NCI-H1048 (cell line): ENCODE measurements at places on chromosomes 1 and 21.

- no peak for DNase-seq
Measured at GRCh38 chr1:1540818-1541628, 599 bp upstream of the TMEM240 start.

GRCh38 chr21:17105932-17106331, 406.9 kb upstream of the CXADR start:
- no peak for DNase-seq

DNA sequence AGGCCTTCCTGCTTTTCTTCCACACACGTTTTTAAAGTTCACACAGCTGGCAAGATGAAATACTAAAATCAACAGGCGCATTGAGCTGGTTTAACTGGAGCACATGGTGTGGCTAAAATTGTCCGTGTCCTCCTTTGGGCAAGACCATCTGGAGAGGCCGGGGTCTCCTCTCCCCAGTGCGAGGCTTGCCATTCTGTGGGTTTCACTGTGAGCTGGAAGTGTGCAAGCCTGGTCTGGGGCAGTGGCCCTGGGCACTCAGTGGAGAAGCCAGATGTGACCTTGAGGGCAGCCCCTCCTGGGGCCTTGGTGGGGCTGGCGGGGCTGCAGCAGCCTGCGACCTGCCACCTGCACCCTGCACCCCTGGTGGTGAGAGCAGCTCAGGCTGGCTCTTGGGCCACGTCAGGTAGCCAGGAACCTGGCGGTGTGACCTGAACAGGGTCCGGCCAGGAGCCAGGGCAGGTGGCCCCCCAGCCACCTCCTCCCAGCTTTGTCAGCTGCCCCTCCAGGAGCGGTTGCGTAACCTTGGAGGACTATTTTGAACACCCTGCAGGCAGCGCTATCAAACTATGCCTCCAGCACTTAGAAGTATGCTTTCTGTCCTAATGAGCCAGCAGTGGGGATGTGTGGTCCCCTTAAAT, 52.4 kb downstream of the SLC37A1 start:
- DNase-seq, result no peak

DNA sequence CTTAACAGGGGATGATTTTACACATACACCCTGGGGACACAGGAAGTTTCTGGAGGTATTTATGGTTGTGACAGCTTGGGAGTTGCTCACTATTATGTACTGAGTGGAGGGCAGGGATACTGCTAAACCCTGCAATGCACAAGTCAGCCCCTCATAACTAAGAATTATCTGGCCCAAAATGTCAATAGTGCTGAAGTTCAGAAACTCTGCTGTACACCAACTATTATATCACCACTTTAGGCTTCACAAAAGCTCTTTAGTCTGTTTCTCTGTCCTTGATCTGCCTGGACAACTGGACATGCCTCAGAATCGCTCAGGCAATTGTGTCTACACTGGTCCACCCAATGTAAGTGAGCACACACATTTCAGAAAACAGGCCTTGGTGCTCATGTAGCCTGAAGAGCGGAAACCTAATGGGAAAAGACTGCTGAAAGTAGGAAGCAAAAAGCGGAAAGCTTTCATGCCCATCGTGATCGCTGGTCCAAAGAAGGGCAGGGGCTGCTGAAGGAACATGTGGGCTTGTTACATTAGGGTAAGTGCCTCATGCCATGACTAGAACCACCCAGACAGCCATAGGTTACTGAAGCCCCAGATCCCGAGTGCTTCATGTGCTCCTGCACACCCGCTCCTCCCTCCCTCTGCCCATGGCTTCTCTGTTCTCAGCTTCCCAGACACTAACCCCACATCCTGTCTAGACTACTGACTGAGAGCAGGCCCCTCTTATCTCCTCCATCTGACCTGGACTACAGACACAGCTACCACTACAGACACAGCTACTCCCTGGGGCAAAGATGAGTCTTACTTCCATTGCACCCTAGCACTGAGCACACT, 73.5 kb downstream of the LRIG2 start:
- DNase-seq, result no peak

DNA sequence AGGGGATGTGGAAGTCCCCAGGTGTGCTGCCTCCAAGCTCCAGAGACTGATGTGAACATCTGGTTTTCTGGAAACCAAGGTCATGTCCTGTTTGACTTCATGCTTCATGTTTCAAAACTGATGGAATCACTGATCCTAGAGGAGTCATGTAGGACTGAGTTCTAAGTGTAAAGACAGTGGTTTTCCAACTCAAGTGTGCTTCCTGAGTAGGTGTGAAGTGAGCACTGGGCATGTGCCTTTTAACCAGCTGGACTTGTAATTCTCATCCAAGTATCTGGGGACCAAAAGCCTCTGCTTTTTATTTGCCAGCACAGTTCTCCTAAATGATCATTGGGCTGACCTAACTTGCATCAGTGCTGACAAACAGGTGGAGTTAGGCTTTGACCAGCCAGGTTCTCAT, 36.9 kb downstream of the ABCA4 start:
- DNase-seq, result no peak

GRCh38 chr1:153353226-153353947, 4.3 kb upstream of the S100A9 start:
- no peak for DNase-seq

DNA sequence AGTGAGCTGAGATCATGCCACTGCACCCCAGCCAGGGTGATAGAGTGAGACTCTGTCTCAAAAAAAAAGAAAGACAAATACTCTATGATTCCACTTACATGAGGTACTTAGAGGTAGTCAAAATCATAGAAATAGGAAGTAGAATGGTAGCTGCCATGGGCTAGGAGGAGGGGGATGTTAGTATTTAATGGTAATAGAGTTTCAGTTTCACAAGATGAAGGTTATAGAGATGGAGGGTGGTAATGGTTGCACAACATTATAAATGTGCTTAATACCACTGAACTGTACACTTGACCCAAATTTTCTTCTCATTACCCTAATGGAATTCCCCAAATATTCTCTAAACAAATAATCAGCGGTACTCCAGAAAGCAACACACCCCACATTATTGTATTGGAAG, 12.8 kb downstream of the EIF2B3 start:
- DNase-seq, result no peak

DNA sequence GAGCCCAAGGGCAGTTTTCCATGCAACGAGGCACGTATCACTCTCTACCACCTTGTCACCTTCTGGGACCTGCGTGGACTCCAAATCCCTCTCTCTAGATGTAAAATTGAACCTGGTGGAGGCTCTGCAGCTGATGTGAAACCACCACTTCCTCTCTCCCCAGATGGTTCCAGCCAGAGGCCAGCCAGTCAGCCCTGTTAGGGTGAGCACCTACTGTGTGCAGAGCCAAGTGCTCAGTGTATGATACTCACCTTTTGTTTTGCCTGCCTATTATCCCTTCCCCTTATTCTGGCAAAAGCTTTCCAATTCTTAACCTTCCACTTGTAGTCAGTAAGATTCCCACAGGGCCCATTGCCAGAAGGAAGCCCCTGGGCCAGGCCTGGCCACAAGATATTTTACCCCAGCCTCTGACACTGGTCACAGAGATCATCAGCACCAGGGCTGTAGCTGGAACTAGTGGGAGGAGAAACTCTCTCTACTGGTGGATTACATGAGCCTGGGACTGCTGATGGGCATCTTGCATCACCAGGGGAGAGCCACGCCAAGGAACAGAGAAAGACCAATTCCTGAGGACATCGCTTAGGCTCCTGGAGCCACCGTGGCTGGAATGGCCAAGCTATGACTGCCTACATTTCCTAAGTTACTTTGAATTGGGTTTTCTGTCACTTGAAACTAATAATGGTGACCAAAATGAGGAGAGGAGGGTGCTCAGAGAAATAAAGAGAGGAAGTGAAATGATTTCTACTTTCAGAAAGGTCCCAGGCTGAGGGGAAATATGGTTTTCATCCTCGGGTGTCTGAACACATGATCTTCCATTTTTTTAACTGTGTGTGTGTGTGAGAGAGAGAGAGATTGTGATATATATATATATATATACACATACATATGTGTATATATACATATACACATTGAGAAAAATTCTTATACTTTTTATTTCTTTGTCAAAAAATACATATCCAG, 26.6 kb upstream of the RD3 start:
- DNase-seq, result no peak

DNA sequence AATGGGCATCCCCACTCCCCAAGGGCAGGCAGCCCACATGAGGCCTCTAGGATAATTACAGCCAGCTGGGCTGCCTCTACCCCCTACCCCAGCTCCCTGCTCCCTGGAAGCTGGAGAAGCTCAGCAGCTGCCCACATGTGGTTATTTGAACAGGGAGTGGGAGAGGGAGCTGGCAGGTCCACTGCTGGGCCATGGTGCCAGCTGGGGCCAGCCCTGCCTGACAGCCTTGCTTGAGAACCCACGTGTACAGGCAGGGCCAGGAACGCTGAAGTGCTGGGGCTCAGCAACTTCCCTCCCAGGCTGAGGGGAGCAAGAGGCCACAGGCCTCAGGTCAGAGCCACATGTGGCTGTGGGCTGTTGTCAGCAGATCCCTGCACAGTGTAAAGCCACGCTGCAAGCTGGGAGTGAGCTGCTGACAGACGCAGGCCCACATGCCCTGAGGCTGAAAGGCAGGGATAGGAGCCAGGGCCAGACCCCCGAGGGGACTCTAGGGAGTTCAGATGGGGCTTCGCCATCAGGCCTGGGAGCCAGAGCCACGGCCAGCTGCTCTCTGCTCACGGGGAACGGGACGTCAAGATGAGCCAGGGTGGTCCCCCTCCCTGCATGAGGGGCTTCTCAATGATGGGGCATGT, 129.0 kb downstream of the SYF2 start:
- no peak for DNase-seq

DNA sequence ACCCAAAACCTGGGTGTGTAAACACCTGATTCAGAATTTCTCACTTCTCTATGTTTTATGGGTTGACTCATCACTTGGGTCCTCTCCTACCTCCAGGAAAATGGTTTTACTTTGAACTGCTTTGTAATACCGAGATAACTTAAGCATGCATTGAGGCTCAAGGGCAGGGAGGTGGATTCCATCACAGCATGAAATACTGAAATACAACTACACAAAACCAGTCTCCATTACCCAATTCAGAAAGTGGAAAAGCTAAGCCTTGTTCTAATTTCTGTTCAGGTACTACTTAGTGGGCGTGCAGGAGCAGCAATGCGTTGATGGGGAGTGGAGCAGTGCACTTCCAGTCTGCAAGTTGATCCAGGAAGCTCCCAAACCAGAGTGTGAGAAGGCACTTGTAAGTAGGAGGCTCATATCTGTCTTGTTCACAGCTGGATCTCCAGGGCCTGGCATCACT, 6.1 kb upstream of the C4BPA start:
- DNase-seq, result no peak

GRCh38 chr1:203799157-203799556, 3.7 kb downstream of the ZBED6 start:
- no peak for DNase-seq

GRCh38 chr1:77282187-77282865, 507 bp downstream of the AK5 start:
- DNase-seq, result no peak

DNA sequence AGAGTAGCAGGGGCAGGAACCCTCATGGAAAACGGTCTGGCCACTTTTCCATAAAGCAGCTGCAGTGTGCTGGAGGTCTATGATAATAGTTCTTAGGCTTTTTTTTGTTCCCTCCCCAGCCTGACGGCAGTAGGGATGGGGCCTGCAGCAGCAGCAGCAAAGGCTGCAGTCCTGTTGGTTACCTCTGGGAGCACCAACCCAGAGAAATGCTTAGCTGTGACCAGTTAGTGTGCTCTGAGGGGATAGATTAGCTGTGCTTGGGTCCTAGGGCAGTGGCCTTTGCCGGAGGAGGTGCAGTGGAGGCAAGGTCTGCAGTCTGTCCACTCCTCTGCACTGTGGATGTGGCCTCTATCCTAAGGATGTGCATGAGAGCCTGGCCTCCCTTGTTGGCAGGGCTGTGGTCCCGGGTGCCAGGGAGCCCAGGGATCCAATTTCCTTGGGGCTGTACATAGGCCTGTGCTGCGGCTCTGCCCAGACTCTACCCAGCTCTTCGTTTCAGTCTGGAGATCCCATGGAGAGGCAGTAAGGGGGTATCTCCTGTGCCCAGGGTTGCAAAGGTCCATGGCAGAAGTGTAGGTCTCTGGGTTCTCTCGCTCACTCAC, 322.7 kb downstream of the PTBP2 start:
- no peak for DNase-seq

DNA sequence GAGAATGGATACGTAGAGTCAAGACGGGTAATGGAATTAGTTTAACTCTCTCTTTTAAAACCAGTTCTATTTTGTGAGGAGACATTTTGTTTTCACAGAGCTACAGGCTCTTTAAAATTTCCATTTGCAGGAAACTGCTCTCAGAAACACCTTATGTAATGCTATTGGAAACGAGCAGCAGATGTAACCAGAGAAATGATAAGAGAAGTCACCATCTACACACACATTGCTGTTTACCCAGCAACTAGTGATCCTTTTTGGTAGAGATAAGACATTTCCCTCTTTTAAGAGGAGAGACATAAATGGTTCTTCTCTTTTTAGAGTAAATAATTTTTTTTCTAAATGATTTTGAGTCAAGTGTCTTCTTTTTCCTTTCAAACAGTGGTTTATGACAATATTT, 80.6 kb downstream of the KCTD3 start:
- DNase-seq, result no peak

- DNase-seq, result no peak
Measured at GRCh38 chr1:115879977-115880376, 39.1 kb upstream of the NHLH2 start.

DNA sequence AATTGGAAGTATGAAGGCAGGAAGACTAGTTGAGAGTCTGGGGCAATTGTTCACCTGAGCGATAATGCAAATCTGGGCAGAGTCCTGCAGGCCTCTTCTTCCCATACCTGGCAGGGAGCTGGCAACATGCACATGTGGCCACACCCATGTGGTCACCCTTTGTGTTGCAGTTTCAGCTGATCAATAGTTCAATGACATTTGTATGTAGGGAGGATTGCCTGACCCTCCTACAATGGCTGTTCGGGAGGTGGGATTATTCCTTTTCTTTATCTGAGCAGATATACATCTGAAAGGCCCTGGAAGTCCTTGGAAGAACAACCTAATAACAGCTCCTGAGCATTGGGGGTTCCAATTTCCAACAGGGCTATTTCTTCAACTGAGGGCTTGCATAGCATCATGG, 15.2 kb upstream of the TRIM45 start:
- no peak for DNase-seq

GRCh38 chr1:176894450-176894849, 270.1 kb downstream of the ASTN1 start:
- DNase-seq, result no peak
